ENCODE measurements at places on chromosomes 6 and 20.

- no peak for DNase-seq
Observed at GRCh38 chr6:25329161-25329817, 50.1 kb downstream of the CARMIL1 start.

- DNase-seq: no peak
Observed at GRCh38 chr6:94323853-94324252, 904.5 kb upstream of the EPHA7 start.

DNA sequence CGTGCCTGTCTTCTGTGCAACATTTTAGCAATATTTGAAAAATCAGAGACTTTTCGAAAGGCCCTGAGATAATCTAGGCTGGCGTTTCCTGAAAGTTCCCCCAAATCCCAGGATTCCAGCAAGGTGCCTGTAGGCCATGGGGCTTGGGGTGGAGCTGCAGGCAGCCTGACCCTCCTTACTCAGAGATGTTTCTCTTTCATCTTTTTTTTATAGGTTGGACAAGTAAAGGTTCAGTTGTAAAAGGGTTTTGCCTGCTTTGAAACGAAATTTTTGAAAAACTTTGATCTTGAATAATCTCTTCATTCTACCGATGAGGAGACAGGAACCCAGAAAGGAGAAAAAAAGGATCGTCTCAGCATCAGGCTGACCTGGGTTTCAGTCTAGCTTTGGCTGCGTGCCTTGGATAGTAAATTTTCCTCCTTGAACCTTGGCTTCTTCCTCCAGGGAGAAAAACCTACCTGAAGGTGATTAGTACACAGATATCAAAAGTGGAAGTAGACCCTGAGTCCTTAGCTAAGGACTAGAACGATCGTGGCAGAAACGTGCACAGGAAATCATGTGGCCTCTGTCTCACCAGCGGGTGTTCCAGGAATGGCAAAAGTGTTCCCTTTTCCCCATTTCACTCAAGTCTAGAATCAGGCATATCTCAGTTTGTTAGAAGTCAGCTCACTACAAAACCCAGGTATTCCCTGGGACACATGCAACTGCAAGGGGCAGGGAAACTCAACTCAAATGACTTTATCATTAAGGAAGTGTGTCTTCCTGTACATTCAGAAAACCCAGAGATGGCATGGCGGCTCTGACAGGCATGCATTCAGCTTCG is 128.2 kb upstream of the PTPN1 start:
- no peak for DNase-seq

DNA sequence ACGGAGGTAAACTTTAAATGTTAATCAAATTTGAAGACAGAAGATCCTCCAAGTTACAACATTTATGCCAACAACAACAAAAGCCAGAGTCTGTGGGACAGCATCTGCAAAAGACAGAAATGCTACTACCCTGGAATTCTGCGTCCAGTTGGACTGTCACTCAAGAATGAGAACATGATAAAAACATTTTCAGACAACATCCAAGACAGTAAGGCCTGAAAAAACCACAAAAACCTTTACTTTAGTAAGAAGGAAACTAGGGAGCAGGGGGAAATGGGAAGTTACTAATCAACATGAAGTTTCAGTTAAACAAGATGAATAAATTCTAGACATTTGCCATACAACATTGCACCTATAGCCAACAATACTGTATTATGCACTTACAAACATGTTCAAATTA is 77.6 kb downstream of the MLIP start:
- DNase-seq: no peak

- no peak for DNase-seq
Observed at GRCh38 chr6:46521464-46521971, 30.3 kb upstream of the RCAN2 start.

Data from renal cortical epithelial cell (primary cell).